ENCODE measurements at places on chromosomes 4 and X. TPM values are rescaled to one million over a fixed set of nuclear protein-coding genes. Genes with fewer than 3 reads are reported as not detected.

DNA sequence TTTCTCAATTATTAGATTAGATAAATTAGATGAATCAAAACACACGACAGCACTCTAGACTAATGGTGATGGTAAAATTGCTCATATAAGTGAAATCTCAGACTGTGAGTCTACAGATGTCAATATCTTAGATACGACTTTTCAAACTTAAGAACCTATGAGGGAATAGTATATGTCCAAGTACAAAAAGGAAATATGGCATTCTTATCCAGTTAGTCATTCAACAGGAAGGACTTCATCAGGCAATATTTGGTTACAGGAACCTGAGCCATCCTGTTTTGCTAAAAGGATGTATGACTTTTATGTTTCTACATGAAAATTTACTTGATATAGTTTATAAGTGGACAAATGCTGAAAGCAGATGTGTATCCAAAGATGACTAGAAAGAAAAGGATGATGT lies 107.0 kb downstream of the CT47B1 start:
- peaks cover 3% of the 10 kb centered on the region for H3K4me1 ChIP-seq
- H3K27ac ChIP-seq: peak overlapping the region; percentile 21
- H3K36me3 ChIP-seq: no peaks in the 10 kb centered on the region
- DNase-seq: no peak

- no peaks in the 10 kb centered on the region for H3K27me3 ChIP-seq
- no peak overlapping the region for H3K27ac ChIP-seq
- no peak overlapping the region for H3K4me3 ChIP-seq
- no peak for DNase-seq
- H3K4me1 ChIP-seq: peaks cover 6% of the 10 kb centered on the region
Observed at GRCh38 chrX:23911126-23911835, 3.5 kb downstream of the CXorf58 start.

DNA sequence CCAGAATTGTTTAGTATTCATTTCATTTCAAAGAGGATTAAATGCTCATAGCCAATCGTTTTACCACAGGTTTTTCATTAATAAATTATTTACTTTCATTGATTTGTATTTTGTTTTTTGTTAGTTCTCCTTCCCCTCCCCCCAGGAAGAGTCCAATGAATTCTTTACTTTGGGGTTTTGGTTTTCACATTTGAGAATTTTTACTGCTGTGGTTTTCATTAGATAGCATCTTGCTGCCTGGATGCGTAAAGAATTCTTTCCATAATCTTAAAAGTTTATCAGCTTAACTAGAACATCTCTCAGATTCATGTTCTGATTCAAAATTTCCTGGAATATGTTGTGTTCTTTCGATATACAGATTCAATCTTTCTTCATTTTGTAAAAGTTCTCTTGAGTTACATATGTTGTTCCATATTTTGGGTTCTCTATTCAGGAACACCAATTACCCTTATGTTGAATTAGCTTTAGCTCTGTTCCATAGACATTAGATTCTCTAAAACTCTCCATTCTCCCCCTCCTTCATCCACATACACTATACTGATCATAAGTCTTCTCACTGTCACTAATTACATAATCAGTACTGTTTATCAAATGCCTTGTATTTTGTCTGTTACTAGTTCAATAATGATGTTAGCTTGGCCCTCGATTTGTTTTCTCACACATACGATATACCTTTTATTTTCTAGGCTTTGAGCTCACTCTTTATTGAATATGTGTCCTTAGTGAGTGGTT lies 184.4 kb downstream of the CAMK2D start:
- no peak for DNase-seq
- no peaks in the 10 kb centered on the region for H3K27me3 ChIP-seq
- H3K36me3 ChIP-seq: peaks cover 24% of the 10 kb centered on the region
- H3K27ac ChIP-seq: peak overlapping the region; percentile 22
- H3K4me3 ChIP-seq: no peak overlapping the region
- H3K4me1 ChIP-seq: peaks cover 80% of the 10 kb centered on the region

- H3K4me3 ChIP-seq: no peak overlapping the region
- no peaks in the 10 kb centered on the region for H3K4me1 ChIP-seq
- no peak for DNase-seq
Observed at GRCh38 chr4:185508181-185508580, 27.1 kb downstream of the PDLIM3 start.

- DNase-seq: no peak
- no peaks in the 10 kb centered on the region for H3K4me1 ChIP-seq
- no peak overlapping the region for H3K4me3 ChIP-seq
- no peaks in the 10 kb centered on the region for H3K36me3 ChIP-seq
Observed at GRCh38 chr4:146267826-146268225, 53.5 kb downstream of the REELD1 start.

GRCh38 chrX:138057883-138058282 lies 492.0 kb downstream of the ZIC3 start:
- DNase-seq: no peak
- H3K27ac ChIP-seq: no peak overlapping the region
- no peak overlapping the region for H3K4me3 ChIP-seq

GRCh38 chr4:55269470-55269869 lies 76.6 kb upstream of the SRD5A3 start:
- DNase-seq: no peak
- no peaks in the 10 kb centered on the region for H3K4me1 ChIP-seq
- H3K27ac ChIP-seq: no peak overlapping the region
- H3K36me3 ChIP-seq: no peaks in the 10 kb centered on the region
- H3K4me3 ChIP-seq: no peak overlapping the region
- H3K27me3 ChIP-seq: peaks cover 7% of the 10 kb centered on the region

- no peaks in the 10 kb centered on the region for H3K4me1 ChIP-seq
- no peak overlapping the region for H3K27ac ChIP-seq
Observed at GRCh38 chr4:3233391-3234071, 15.4 kb upstream of the MSANTD1 start.

DNA sequence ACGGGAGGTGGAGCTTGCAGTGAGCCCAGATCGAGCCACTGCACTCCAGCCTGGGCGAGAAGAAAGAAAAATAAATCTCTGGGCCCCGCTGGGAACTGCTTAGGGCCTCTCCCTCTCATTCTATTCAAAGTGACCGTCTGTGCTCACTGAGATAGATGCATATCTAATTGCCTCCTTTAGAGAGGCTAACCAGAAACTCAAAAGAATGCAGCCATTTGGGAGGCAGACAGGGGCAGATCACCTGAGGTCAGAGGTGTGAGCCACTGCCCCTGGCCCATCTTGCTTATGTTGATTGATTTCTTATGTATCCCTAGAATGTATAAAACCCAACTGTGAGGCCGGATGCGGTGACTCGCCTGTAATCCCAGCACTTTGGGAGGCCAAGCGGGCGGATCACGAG lies 6.2 kb upstream of the CSF2RA start:
- H3K36me3 ChIP-seq: no peaks in the 10 kb centered on the region
- no peak for DNase-seq
- no peaks in the 10 kb centered on the region for H3K27me3 ChIP-seq
- peaks cover 7% of the 10 kb centered on the region for H3K4me1 ChIP-seq

DNA sequence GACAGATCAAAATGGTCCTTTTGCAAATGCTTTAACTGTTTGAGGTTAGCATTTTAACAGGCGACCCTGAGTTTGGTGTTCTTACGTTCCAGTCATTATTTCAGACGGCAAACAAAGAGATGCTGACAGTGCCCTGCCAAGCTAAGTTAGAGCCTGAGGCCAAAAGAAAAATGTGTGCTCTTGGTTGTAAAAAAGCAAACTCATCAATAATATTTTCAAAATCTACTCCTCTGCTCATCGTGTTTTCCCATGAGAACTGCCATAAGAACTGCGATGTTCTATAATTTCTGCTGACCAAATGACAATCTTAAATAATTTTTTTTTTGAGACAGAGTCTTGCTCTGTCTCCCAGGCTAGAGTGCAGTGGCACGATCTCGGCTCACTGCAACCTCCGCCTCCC lies 62.7 kb upstream of the BCLAF3 start:
- DNase-seq: no peak
- H3K27ac ChIP-seq: no peak overlapping the region
- no peak overlapping the region for H3K4me3 ChIP-seq
- H3K36me3 ChIP-seq: no peaks in the 10 kb centered on the region

DNA sequence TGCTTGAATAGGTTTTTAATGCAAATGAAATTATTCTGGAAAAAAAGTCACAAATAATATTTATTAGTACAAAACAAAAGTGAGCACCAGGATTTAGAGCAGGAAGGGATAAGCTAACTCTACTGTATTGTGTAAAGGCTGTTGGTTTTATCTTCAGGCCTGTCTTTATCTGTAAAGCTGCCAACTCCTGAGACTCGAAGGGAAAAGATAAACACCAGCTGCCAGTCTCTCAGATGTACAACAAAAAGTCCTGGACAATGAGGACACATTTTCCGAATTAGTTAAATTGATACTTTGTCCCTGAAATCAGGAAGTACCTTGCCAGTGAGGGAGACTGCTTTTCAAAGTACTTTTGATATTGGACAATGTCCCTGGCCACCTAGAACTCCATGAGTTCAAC lies 8.8 kb downstream of the DDX60 start:
- peaks cover 14% of the 10 kb centered on the region for H3K4me1 ChIP-seq
- no peak for DNase-seq
- H3K4me3 ChIP-seq: no peak overlapping the region
- H3K27me3 ChIP-seq: no peaks in the 10 kb centered on the region
- no peak overlapping the region for H3K27ac ChIP-seq

TAB3 gene
- 9.4 TPM for polyA plus RNA-seq

SRPK3 gene
- polyA plus RNA-seq: not detected

Data from naive B cell (primary cell).